NCI-H510A treated with DMSO at 0.1 percent for 48 hours (cell line): ENCODE measurements at places on chromosomes 5 and 9.
A peak's percentile ranks its signal among the peaks of the same experiment; 100 is the strongest.

DNA sequence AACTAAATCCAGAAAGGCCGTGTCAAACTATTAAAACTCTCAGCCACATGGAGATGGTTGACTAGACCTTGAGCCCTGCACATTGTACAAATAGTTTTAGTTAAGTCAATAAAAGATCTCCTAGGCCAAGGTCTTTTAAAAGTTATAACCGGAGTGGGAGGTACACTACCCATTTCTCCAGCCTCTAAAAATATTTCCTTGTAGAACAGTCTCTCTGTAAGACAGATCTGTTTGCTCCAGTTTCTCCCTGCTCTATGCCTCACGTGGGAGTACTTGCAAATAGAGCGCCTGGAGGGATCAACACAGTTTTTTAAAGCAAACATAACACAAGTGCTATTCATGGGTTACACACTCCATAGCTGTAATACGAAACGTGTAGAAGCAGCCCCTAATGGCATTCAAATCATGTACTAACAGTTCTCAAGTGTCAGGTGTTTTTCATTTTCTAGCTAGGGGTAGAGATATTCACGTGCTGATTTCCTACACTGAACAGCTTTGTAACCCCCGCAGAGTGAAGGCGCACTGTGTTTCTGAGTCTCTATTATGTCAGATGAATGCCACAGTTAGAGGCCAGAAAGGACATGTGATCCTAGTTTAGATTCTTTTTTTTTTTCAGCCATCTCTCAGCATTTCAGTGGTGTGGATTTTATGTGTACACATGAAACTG lies 703.4 kb upstream of the GRAMD2B start:
- peak; percentile 82 for DNase-seq

GRCh38 chr9:124428751-124429529 lies 13.7 kb upstream of the PSMB7 start:
- no peak for DNase-seq

DNA sequence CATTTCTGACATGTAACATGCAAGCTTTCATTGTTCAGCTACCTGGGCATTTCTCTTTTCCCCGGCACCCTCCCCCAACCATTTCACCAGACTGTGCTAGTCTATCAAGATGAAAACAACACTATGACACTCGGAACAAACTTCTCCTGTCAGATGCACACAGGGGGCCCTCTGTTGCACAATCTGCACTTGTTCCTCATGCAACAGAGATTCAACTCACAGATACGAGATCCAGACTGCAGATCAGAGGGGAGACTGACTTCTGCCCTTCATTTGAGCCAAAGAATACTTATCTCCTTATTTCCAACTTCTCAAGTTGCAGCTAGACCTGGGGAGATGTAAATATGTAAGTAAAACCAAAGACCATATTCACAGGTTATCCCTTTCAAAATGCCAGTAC lies 15.7 kb upstream of the FST start:
- DNase-seq, result no peak

DNA sequence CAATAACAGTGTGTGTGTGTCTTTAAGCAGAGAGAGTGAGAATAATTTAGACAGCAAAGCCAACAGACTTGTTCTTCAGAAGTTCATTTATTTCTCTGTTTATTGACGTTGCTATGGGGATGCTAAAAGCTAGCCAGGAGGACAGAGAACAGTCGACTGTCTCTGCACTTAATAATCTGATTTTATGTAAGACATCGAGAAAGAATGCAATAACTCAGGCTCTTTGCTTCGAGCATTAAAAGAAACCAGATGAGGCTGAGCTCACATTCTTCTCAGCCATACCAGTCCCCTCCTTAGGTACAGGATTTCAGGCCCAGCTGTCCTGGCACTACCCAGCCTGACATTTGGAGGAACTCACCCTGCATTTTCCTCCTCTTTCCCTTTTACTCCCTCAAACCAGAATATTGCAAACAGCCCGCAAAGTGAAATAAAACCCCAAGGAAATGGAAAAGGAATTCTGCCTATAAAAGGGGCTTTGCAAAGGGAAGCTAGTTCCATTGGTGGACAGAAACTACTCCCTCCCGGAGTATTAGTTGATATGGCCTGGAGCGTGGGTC lies 44.5 kb upstream of the DPYSL3 start:
- no peak for DNase-seq
